ENCODE measurements at places on chromosomes 5 and 9.

- DNase-seq, result no peak
Observed at GRCh38 chr5:136132087-136132486, 558 bp upstream of the SMAD5 start.

DNA sequence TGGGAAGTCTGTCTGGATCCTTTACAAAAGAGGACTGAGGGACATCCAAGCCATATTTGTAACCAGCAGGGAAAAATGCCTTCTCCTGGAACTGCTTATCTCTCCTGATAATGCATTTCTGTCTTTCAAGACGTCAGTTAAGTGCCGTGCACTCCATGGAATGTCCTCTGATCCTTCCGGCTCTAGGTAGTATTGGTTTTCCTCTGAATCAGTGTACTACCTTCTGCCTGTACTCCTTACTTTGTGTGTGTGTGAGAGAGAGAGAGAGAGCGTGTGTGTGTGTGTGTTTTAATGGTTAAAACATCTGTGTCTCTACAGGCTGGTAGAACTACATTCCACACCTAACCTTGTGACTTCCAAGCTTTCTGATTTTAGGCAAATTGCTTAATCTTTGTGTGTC, 89.9 kb downstream of the PIP5K1B start:
- no peak for DNase-seq

DNA sequence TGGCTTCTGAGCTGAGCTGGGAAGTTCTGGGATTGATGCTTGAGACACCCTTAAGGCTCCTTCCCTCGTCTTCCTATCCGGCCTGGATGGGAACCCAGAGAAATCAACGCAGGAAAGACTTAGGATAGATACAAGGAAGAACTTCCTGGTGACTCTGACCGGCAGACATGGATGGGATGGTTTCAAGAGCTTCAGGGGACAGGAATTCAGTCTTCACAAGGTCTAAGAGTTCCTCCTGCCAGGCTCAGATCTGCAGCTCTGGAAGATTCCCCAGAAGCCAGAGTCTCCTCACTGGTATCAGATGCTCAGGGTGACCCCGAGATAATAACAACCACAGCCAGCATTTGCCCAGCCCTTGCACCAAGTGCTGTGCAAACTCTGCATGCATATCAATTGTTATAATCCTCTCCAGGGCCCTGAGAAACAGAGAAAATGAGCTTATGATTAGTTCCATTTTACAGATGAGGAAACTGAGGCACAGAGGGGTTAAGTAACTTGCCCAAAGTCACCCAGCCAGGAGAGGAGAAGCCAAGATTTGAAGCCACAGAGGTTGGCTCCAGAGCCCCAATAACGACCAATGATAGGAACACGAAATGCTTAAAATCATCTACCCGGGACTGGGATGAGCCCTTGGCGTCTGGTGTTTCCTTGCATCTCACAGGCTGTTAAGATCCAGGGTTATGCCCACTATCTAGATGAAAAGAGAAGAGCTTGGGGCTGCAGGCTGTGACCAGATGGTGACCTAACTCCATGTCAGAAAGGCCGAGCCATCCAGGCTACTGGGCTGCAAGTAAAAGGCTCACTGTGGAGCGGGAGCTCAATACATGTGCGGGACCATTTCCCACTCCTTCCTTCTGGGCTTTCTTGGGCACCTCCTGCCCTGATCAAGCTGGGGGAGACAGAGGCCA, 119.8 kb downstream of the C9orf50 start:
- no peak for DNase-seq

DNA sequence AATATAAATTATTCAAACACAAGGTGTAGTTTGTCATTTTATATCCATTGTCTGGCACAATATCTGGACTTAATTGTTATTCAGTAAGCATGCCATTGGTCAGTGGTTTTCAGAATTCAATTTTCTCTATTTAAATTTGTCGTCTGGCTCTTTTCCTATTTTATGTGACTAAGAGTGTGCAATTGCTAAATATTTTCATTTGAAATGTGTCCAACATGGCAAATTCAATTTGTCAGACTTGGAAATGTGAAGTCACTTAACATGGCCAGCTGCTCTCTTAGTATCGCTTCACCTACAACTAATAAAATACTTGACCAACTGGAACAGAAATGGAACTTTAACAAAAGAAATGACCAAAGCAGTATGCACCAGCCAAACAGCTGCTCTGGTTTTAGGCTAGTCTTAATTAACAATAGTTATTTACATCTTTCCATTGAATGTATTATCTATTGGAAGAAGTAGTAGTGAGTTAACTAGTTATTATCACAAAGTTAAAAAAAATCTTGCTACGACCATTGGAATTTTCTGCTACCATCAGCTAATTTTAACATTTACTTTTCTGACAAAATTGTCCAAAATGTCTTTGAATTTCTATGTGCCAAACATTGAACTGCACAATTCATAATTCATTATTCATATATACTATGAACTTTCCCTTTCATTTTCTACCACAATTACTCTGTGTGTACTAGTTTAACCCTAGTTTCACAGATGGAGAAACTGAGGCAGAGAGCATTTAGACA, 720.7 kb upstream of the FAM174A start:
- no peak for DNase-seq

DNA sequence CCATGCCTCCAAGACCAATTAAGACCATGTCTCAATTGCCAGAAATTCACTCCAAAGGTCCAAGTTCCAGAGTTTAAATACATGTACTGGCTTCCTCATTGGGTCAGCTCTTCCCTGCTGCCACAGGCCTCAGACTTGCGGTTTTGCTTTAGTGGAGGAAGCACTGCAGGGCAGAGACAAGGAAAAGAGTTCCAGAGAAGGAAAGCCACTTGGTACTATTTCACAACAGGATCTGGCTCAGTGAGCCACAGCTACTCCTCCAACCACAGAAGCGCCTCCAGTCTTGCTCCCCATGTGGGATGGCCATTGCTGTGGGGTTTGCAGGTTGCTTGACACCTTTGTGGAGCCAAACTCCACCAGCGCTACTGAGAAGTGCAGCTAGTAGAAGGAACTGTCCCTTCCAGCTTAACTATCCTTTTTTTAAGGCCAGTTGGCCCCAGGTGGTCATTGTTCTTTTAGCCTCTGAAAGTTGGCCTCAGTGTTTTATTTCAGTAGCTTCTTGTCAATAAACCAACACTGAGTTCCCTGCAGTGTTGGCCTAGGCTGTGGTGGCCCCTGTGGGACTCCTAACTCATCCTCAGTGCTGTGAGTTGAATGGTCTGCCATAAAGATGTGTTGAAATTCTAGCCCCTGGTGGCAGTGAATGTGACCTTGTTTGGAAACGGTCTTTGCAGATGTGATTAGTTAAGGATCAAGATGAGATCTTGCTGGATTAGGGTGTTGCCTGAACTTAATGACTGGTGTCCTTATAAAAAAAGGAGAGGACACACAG, 93.7 kb upstream of the DAP start:
- DNase-seq, result no peak
